Left renal pelvis (tissue), 4 donors: ENCODE measurements at places on chromosomes 11 and 22. TPM values are rescaled to one million over a fixed set of nuclear protein-coding genes. Genes with fewer than 3 reads are reported as not detected.

- DNase-seq: no peak
Observed at GRCh38 chr11:128095466-128095981, 491.8 kb downstream of the ETS1 start.

GRCh38 chr11:73204711-73205121 is 13.4 kb upstream of the P2RY2 start:
- no peak for DNase-seq

The BIRC3 gene
- 1.1 TPM for polyA plus RNA-seq

DNA sequence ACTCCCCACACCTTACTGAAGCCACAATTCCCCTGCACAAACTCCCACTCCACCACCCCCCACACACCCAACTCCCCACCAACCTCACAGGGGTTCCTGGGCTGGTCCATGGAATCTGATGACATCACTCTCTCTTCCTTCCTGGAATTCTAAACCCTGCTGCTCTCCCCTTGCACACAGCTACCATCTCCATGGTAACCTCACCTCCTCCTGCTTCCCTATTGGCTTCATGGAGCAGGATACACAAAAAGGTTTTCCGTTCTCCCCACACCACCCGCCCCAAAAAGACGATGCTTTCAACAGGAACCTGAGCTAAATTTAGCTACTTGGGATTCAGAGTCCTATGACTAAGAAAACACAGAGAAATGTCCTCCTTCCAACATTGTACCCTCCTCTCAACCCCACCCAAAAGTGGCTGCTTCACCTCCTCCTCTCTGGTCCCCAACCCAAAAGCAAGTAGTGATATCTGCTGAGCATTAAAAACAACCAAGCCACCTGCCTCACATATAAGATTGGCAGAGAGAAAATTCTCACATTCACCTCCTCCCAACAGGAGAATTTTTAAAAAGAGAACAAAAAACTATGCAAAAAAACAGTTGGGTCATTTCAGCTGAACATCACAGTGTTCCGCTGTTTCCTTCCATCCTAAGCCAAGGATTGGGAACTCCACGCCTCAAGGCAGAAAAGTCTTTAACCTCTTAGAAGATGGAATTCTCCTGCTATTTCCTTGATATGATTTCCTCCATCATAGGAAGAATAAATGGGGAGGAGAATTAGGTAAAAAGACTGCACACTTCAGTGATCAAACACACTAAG is 66.9 kb downstream of the RBFOX2 start:
- DNase-seq: peak; percentile 66

The F2 gene
- not detected for polyA plus RNA-seq
